HS-27A (cell line): ENCODE measurements at places on chromosomes 16 and 17.

DNA sequence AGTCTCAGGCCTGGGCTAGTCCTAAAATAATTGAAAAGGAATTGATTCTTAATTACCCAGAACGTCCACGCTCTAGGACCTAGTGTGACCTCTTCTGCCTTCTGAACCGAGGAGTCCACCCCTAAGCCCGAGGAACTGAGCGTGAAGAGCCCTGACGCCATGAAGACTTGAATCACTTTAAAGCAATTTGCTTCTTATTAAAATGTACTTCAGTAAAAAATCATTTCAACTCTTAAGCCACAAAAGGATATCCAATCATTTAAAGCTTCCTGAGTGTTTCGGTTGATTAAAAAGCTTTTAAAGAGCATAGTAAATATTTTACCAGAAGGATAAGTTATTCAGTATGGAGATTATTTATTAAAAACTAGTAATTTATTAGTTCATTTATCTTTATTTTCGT lies 11.6 kb downstream of the HSBP1 start:
- DNase-seq, result no peak

DNA sequence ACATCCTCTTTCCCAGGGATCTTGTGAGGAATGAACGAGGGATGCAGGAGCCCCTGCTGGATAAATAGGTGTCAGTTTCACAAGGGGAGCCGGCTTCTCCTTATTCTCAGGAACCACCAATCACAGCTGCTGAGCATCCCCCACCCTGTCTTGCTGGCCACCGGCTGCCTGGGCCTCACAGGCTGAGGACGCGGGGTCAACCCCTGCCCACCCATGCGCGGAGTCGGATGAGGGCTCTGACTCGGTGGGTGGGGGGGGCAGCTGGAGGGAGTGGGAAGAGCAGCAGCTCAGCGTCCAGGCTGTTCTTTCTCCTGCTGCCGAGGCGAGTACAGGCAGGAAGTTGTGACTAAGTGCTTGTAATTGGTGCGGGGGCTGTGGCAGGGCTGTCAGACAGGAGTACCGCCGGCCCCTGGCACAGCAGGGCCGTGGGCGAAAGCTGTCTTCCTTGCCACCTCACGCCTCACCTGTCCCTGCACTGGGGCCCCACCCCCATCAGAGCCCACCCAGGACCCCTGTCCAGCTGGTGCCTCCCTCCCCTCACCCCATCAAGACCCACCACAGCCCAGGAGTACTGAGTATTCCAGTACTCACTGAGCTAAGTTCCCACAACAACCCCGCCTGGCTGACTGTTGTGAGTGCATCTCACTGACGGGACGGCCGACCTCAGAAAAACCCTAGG lies 11.0 kb upstream of the DPEP1 start:
- DNase-seq, result peak; percentile 46

DNA sequence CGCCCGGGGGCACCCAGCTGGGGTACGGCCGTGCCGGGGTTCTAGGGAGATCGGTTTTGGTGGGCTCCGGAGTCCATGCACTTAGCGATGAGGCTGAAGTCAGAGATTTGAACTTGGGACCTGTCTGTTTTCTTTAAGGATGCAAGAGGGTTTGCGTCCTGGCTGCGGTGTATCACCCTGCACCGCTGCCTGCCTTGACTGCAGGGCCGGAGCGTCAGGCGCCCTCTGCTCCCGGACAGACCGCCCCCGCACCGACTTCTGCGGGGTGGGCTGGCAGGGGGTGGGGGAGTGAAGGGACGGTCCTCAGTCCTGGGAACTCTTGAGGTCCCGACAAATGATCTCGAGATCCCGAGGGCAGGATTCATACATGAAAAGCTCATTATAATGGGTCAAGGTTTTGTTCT lies 701 bp downstream of the PDP2 start:
- no peak for DNase-seq

GRCh38 chr16:87337262-87337771 lies 20.1 kb upstream of the C16orf95 start:
- DNase-seq, result no peak

- DNase-seq, result no peak
These were observed 26.6 kb downstream of the IQCK start for GRCh38 chr16:19744670-19745069.

DNA sequence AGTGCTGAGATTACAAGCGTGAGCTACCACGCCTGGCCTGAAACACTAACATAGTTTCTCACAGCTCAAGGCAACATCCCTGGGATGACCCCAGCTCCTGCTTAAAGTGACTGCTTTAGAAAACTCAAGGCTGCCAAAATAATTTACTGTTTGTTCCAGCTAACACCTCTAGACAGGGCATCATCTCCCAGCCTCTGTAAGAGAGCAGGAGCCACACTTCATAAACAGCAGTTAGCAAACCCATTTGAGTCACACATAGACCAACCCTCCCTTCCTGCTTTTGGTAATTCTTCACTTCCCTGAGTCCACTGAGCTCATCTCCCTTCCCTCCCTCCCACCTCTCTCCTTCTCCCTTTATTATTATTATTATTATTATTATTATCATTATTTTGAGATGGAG lies 201.3 kb downstream of the XYLT1 start:
- DNase-seq, result no peak

DNA sequence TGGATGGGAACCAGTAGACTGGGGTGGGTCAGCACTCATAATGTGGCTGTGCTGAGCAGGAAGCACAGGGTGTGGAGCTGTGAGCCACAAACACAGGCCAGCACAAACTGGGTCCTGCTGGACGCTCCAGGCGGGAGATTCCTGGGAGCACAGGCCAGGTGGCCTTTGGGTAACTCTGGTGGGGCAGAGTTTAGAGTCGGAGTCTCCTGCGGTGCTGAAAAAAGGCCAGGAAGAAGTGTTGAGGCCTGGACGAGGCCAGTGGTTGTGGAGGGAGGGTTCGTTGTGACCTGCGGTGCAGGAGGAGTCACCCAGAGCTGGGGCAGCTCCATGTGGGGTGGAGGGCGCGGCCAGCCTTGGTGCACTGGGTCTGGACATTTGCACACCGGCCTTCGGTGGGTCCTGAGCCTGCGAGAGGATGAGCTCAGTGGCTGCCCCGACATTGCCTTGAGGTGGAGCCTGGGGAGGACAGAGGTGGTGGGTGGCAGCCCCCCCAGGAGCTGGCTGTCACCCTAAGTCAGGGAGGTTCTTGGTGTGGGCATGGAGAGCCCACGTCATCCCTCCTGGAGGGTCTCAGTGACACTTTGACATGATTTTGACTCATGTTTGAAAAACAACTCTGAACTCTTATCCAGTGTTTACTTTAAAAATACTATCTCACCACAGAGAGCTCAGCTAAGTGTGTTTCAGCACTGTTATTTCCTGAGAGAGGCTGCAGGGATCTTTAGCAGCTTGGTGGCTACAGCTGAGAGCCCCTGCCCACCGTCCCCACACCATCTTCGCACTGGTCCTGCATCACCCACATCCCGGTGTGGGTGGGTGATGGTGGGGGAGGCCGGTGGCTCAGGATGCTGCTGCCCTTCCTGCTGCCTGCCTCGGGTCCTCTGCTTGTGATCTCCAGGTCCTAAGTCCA lies 98.7 kb downstream of the NPIPB11 start:
- no peak for DNase-seq

DNA sequence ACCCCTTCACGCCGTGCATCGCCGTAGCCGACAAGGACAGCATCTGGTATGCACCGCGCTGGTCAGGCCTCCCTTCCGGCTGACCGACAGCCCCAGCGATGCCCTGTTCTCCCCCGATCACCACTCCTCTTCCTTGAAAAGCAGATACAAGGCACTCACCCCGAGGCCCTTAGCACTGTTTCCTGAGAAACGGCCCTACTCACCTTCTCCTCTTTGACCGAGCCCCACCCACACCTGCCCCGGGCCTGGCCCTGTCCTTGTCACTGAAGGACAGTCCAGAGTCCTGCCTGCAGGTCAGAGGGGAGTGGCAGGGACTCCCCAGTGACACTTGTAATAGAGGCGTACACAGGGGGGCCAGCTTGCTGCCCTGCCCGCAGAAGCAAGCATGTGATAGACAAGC lies 45.9 kb upstream of the CHMP6 start:
- DNase-seq, result no peak

GRCh38 chr17:78785011-78785662 lies 3.1 kb upstream of the CYTH1 start:
- no peak for DNase-seq

- no peak for DNase-seq
These were observed 51.4 kb upstream of the TMEM132E start for GRCh38 chr17:34527908-34528470.

DNA sequence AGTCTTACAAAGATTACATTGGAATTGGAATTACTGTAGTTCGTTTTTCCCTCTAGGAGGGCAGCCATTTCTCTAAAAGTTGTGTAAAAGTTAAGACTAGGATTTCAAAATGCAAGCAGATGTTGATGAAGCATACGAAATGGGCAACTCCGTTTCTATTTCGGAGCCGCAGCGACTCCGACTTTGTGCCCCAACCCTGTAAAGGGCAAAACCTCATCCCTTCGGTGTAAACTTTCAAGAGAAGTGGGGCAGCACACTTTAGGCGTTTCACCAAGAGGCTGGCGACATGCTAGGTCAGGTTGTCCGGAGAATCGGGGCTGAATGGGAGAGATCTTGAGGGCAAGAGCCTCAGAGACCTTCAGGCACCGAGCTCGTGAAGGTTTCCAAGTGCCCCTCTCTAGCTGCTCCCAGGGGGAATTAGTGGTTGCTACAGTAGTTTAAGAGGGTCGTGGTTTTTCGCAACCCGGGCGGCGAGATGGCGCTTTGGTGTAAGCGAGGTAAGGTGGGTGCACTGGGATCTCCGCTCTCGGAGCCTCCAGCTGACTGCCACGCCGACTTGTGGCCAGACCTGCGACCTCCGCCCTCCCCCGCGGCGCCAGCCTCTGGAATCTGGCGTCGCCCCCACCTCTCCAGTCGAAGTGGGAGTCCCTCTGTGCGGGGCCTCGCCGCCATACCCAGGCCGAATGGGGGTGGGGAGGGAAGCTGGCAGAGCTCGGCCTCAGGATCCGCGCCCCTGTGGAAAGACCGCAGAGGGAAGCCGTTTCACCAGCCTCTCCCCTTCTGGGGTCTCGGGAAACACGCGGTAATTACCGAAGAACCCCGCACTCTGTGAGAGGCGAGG lies 1.0 kb upstream of the HEXIM2 start:
- no peak for DNase-seq

GRCh38 chr17:30894236-30894635 lies 11.8 kb downstream of the TEFM start:
- no peak for DNase-seq

DNA sequence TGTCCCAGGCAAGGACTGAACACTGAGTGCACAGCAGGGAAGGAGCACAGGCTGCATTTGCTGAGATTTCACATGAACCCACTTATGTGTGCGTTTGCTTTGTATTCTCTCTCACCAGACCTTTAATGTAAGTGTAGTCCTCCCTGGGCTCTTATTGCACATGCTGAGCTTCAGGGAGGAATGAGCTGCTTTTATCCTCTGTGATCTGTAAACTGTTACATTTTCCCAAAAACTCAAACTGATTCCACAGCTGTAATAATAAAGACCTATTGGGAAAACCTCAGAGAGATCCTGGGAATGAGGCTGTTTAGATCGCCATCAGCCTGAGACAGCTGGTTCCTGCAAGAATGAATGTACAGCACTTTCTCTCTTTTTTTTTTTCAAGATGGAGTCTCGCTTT lies 53.6 kb upstream of the ADORA2B start:
- DNase-seq, result no peak

GRCh38 chr17:57915985-57916757 lies 39.0 kb downstream of the CUEDC1 start:
- no peak for DNase-seq
